Right cardiac atrium (tissue), 5 donors: ENCODE measurements at places on chromosomes 4 and X.

DNA sequence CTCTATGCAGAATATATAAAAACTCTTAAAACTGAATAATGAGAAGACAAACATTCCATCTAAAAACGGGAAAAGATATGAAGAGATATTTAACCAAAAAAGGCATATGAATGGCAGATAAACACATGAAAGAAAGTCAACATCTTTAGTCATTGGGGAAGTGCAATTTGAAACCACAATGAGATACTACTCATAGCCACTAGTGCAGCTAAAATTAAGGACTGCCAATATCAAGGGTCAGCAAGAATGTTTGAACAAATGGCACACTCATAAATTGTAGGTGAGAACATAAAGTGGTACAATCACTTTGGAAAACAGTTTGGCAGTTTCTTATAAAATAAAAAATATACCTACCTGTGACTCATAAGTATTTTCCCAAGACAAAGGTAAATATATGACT, 534.9 kb upstream of the DIPK2B start:
- DNase-seq, result no peak

DNA sequence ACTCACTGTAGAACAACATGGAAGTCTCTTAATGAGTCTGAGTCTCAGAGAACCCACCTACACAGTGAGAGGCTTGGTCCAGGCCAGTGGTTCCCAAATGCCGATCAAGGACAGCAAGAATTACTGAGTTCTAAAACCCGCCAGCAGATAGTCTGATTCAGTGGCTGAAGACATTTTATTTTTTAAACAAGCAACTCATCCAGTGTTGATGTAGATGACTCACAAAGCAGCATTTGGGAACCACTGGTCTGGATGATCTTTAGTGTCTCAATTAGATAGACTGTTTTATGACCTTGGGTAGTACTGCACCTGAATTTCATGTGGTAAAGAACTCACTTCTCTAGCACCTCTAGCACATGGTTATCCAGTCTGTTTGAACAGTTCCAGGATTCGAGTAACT, 193.6 kb downstream of the FBXW7 start:
- no peak for DNase-seq

DNA sequence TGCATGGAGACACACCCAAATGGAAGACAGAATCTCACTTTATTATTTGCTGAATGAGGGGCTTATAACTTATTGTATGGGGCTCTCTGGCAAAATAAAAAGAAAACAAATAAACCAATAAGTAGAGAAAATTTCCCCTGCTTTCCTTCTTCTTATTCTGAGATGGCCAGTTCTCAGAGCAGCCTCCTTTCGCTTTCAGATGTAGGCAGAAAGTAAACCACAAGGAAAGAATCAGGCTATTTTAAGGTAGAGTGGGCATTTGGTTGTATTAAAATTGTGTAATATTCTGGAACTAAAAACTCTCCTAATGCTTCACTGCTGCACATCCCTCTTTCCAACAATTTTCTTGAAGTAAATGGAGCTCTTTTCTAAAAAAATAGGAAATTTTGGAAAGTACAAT, 241.8 kb downstream of the GALNTL6 start:
- DNase-seq, result no peak

DNA sequence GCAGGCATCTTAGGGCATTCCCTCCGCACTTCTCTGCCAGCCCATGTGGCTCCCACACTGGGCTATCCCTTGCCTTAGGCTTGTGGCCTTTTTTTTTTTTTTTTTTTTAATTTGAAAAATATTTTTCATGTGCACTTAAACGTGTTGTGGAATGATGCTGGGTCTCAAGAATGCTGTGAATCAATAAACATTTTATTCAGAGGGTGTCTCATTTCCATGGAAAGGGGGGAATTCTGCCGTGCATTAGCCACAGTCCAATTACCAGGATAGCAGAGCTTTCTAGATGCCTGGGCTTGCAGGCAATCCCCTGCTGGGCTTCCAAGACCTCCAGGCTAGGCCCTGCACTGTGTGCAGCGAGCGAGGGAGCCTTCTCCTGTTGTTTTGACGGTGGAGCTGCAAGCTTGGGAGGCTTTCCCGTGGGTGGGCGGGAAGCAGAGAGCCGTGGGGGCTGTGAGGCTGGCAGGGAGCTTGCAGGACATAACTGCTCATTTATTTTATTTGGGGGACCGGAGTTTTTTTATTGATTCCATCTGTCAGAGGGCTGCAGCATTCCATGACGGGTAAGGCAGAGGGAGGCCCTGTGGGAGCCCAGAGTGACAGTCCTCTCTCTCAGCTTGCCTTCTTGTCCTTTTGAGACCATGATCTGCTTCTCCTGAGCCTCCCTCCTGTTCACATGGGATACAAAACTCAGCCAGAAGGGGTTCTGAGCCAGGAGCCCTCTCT, 2.6 kb upstream of the CPZ start:
- DNase-seq, result no peak

DNA sequence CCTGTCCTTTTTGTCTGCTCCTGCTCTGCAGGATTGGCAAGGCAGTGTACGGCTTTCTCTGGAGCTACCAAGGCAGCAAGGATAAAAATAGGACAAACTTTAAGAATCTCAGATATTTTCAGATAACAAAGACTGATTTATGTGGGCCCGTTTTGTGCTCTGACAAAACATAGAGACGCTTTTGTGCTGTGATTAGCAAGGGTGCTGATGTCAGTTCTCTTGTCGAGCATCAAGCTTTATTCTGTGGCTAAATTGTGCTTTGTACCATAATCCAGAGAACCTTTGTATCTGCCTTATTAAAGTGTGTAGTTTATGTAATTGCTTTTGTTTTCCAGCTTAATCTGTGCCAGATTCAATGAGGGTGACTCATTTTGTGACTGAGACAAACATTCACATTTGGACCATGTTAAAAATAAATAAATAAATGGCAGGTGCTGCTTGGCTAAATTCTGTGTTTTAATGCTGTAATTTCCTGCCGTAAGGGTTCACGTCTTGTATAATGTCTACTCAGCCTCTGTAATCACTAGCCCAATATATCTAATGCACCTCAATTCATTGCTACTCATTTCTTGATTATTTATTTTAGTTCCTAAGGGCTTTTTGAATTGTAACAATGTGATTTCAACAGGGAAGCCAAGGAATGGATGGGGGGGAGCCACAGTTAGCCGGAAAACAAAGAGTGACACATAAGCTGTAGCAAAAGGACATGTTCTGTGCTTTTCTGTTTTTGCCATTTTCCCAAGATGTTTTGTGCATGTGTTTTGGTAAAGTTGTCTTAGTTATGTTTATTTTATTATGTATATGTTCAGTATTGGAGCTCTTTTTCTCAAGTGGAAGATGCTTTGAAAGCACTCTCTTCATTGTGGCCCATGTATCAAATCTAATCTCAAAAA, 75.1 kb downstream of the GAB1 start:
- DNase-seq, result no peak

- no peak for DNase-seq
Measured at GRCh38 chr4:108458681-108459080, 161.7 kb upstream of the RPL34 start.

- DNase-seq, result peak; percentile 14
Measured at GRCh38 chr4:16779028-16779675, 119.3 kb downstream of the LDB2 start.

DNA sequence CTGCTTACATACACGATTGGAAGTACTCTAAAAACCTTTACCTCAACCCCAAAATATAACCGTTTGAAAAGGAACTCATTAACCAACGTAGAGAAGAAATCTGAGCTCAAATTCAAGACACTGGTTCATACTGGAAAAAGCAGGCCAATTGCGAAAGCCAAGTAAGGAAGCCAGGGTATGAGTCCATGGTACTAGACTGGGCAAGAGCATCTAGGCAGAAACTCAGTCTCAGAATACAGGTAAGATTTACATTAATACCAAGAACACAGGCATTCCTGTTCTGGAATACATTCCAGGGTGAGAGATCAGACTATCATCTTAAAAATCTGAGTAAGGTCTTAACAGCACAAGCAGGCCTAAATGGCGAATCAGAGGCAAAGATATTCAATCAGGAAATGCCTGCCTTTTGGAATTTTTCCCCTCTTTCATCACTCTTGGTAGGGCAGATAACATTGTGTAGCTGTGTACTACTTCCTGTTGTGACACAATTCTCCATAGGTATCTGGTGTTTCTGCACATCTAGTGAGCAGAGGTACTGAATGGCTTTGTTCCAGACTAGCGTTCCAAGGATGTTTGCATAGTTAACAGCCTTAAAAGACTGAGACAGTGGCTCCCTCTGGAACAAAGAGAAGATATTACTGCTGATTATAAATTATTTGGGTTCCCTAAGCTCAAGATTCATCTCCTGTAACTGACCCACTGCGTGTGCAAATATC, 311.3 kb downstream of the PCDH19 start:
- no peak for DNase-seq

- peak; percentile 61 for DNase-seq
Measured at GRCh38 chrX:13489454-13489853, 79.9 kb upstream of the EGFL6 start.

DNA sequence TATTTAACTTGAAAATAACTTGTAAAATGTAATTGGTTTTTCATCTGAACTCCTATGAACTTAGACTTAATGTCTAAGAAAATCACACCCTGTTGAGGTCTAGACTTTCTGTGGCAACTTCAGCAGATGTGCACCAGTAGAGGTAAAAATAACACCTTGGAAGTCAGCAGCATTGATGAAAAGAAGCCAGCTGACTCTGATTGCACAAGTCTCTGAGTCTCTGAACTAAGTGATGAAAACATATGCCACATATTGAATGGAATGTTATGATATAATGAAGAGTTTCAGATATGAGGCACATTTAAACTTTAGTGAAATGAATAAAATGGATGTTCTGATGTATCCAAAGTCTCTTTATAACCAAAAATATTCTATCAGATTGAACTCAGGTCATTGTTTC, 155.4 kb downstream of the GPM6A start:
- no peak for DNase-seq

- DNase-seq, result no peak
Measured at GRCh38 chr4:186935901-186936300, 212.2 kb upstream of the FAT1 start.

GRCh38 chr4:24689212-24689611, 104.9 kb upstream of the DHX15 start:
- no peak for DNase-seq

- no peak for DNase-seq
Measured at GRCh38 chr4:78824001-78824400, 47.9 kb downstream of the BMP2K start.

- DNase-seq, result peak; percentile 76
Measured at GRCh38 chr4:8393593-8394038, 46.9 kb downstream of the ACOX3 start.

DNA sequence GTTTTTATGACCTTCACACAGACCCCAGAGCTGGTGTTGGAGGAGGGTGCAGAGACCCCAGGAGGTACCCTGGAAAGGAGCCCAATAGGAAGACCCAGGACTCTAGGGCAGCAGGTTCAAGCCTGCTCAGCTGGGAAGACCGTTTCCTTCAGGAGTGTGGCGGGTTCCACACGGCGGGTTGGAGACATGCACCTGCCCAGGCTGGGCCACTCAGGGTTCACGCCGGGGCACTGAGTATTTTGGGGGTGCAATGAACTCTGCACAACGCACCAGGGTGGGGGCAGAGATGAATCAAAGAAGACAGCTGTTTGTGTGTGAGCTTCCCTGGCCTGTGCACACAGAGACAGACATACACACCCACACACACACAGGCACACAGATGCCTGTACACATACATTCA, 52.5 kb upstream of the PPP2R3B start:
- no peak for DNase-seq

DNA sequence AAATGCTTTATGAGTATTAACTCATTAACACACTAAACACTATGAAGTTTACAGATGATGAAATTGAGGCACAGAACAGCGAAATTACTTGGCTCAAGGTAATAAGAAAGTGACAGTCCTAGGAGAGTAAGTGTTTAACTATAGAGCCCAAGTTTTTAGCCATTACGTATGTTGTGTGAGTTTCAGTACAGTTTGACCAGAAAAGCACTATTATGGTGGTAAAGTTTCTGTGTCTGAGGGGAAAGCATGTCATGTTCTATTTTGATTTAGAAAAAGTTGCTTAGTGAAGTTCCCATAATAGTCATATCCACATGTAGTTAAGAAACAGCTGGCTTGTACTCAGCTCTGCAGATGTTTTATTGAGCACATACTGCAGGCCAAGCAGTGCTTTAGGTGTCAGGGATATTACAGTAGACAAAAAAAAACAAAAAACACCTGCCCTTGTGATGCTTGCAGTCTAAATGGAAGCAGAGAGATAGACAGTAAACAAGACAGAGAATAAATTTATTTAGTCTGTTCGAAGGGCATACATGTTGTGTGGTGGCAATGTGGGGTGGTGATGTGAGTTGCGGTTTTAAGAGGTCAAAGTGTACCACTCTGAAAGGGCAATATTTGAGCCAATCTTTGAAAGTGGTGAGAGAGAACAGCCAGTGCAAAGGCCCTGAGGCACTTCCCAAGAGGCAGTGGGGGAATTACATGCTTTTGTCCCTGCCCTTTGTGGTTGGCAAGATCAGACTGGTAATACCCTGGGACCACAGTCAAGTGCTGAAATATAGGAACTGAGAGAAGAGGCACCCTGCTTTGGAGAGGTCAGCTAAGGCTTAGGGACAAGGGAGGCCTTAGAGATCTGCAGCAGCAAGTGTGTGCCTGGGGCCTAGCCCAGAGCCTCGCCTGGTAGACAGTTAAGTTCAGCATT, 6.2 kb downstream of the TMEM131L start:
- DNase-seq, result no peak
